NCI-H510A treated with DMSO at 0.1 percent for 48 hours (cell line): ENCODE measurements at places on chromosomes 2 and 18.

GRCh38 chr2:239790313-239790712 lies 234.8 kb downstream of the NDUFA10 start:
- DNase-seq, result no peak

DNA sequence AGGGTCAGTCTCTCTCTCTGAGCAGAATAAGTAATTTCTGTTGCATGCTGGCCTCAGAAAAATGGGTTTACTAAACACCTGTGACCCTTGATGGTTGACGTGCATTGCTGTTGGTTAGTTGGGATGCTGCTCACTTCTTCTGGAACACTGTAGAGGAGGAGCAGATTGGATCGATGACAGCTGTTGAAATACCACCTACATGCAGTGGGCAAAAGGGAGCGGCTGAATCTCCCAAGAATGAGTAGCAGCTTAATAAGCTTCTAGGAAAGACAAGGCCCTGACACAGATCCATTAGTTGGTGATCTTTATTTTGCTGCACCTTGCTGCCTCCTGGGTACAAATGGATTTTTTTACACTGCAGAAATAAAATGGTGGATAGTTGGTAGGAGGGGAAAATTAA lies 43.2 kb downstream of the KDM3A start:
- no peak for DNase-seq

GRCh38 chr2:42840760-42841159 lies 48.4 kb upstream of the HAAO start:
- no peak for DNase-seq

GRCh38 chr2:128686881-128687555 lies 368.4 kb upstream of the HS6ST1 start:
- no peak for DNase-seq

- DNase-seq, result no peak
Observed at GRCh38 chr2:114222344-114222743, 220.1 kb upstream of the DPP10 start.

DNA sequence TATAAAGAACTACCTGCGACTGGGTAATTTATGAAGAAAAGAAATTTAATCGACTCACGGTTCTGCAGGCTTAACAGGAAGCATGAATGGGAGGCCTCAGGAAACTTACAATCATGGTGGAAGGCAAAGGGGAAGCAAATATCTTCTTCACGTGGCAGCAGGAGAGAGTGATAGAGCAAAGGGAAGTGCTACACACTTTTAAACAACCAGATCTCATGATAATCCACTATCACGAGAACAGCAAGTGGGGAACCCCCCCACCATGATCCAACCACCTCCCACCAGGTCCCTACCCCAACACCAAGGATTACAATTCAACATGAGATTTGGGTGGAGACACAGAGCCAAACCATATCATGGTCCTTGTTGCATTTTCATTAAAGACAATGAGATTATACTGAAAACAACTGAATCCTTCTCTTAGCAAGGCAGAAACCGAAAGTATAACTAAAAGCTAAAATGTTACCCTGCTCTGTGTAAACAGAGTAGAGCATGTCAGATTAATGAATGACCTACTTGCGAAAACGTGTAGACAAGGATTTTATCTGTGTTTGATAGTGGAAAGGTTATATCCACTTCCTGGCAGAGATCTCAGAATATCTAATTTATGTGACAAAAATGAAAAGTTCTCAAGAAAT lies 60.1 kb upstream of the RBBP8 start:
- DNase-seq, result no peak

DNA sequence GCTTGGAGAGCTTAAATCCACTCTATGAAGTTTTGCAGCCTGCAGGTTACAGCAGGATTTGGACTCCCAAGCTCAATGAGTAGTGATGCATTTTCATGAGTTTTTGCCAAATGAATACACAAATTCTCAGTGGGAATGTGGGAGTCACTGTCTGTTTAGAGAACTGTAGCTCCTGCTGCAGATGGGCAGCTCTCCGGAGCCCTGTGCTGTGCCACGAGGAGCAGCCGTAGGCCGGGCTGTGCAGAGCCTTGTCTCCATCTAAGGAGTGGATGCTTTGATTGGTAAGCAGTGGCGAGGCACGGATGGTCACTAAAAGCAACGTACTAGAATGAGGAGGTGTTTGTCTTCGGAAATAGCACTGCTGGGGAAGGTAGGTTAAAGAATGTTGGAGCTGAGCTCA lies 96.0 kb upstream of the NFATC1 start:
- DNase-seq, result no peak

- no peak for DNase-seq
Observed at GRCh38 chr2:96564026-96564425, 27.5 kb downstream of the ARID5A start.

DNA sequence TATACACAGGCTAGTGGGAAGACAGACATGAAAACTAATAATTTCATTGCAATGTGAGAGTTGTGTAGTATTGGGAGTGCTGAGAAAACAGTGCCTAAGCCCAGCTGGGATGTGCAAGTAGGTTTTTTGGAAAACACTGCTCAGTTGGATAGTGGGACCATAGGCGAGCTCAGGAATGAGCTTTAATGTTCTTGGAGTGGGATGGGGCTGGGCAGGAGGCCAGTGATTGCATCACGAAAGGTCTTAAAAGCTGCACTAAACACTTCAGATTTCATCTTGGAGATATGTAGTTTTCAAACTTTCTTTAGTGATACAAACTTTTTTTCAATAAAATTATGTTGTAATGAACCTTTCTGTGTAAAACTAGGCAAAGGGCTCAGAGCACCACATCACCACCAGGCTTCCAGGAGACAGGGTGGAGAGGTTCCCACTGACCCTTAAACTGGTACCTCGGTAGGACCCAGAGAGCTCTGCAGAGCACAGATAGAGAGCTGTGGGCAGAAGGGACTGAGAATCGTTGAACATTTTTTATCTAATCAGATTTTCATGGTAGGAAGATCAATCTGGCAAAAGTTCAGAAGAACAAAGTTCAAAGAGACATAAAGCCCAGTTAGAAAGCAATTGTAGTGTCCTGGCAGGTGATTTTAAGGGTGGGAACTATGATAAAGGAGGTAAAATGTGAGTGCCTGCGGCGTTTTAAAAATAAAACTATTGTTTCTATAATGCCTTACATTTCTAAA lies 176.2 kb downstream of the TRABD2A start:
- DNase-seq, result no peak

- peak; percentile 70 for DNase-seq
Observed at GRCh38 chr2:216371721-216372702, at the start of gene MARCHF4. Gene MARCHF4 (minus strand): TSS chr2:216372483. CDS start chr2:216370260, 2,223 bp downstream.

DNA sequence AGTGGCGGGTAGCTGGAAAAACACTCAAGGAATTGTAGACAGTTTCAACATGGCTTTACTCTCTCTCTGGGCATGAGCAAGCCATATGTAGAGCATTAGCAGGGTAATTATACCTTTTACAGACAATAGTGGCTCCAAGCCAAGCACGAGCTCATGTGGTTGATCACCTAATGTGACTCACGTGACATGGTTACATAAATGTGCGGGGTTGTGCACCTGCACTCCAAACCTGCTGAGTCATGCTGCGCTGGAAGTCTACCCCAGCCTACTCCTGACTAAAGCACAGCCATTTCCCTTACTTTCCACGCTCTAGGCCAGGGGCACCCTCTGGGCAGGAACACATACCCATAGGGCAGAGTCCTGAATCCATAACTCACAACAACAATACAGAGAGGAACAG lies 232.8 kb downstream of the MBD5 start:
- no peak for DNase-seq

GRCh38 chr2:233456934-233457333 lies 102.6 kb downstream of the DGKD start:
- DNase-seq, result no peak

DNA sequence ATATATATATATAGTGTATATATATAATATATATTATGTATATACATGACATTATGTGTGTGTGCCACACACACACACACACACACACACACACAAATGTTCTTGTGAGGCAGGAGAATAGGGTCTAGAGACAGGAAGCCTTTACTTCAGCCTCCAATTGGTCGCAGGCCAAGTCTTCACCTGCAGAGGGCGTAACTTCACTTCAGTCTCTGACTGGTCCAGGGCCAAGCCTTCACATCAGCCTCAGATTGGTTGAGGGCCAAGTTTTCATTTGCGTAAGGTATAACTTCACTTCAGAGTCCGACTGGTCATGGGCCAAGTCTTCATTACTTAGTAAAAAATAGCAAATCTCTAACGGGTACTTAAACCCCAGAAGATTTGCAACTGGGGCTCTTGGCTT lies 13.2 kb upstream of the SS18 start:
- no peak for DNase-seq

DNA sequence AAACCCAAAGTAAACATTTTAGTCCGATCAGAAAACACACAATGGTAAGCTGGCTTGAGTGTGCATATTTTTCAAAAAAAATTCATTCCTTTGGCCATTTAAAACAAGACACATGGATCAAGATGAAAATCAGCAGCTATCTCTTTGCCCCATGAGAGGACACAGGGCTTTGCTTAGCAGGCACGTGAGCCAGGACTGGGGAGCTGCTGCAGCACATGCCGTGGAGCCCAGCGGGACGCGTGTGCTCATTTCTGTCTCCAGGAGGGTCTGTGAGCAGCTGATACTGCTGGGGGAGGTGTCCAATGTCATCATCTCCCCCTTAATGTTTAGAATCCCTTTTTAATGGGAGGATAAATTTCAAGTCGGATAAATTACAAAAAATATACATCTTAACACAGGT lies 49.8 kb upstream of the CNGA3 start:
- no peak for DNase-seq

- DNase-seq, result no peak
Observed at GRCh38 chr2:62489162-62489561, 16.8 kb downstream of the TMEM17 start.

DNA sequence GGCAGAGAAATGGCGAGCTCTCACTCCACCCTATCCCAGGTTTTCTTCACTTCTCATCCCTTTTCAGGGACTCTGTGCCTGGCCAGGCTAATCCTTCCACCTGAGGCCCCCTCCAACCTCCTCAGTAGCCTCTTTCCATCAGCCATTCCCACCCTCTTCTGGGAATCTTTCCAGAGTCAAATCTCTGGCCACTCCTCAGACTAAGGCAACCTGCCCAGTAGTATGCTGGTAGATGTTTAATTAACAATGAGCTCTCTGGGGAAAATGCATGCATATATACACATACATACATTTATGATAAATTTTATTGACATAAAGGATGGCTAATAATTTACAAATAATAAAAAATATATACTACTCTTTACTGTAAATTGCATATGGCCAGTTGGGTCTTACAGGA lies 11.4 kb upstream of the ASPRV1 start:
- no peak for DNase-seq

- no peak for DNase-seq
Observed at GRCh38 chr2:241309684-241310117, 5.8 kb downstream of the HDLBP start.

- no peak for DNase-seq
Observed at GRCh38 chr18:8428951-8429350, 180.3 kb upstream of the RAB12 start.

- DNase-seq, result no peak
Observed at GRCh38 chr2:43714164-43714563, 37.9 kb upstream of the C1GALT1C1L start.

DNA sequence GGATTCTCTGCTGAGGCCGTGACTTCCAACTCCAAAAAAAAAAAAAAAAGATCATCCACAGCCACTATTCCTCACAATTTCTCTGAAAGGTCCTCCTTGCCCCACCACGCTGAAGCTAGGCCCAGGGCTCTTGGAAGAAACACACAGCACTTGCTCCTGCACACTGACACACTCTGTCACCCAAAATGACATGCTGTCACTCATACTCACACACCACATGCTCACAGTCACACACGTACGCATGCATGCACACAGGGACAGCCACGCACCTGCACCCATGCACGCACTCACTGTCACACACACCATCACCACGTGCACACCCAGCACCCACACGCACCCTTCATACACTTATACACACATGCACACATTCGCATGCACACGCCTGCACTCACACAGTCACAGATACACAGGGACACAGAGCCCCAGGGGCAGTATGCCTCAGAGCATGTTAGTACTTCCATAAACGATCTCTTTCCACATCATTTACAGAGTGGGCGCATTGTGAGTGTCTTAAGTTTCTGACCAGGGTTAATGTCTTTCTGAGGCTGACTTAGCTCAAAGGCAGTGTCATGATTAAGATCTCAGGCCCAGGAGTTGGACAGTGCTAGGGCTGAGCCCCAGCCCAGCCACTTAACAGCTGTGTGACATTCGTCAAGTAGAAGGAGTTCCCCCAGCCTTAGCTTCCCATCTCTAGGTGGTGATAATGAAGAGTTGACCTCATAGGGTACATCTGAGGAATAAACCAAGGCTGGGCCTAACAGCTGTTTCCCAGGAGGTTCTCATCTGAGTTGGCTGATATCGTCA lies 93.4 kb downstream of the GLI2 start:
- DNase-seq, result no peak

GRCh38 chr2:6370753-6371551 lies 494.8 kb downstream of the CMPK2 start:
- no peak for DNase-seq

- no peak for DNase-seq
Observed at GRCh38 chr2:47656715-47657600, 126.0 kb upstream of the MSH6 start.

- no peak for DNase-seq
Observed at GRCh38 chr18:23189099-23189498, 53.8 kb downstream of the CABLES1 start.

DNA sequence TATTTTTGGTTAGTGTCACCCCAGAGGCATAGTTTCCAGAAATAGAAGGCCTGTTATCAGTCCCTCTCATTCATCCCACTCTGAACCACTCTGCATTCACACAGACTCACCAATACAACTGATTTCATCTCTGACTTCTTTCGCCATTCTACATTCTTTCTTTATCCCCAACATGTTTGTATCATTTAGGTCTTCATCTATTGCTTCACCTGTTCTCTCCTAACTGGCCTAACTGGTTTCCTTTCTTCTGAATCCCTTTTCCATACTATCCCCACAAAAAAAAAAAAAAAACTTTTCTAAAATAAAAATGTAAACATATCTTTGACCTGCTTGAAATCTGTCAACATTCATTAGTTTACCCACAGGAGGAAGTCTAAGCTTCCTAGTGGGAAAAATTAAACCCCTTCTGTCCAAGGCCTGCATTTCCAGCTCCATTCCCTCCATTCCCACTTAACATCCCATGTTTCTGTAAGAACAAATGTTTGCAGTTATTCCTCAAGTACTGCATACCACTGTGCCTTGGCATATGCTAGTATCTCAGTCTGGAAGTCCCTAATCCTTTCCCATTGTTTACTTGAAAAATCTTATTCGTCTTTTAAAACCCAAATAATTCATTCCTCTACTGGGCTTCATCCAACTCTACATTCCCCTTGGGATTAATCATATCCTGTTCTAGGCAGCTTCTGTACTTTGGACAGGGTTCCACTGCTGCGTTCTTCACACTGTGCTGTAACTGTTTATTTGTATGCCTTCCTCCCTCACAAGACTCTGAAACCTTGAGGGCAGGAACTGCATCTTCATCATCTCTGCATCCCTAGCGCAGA lies 68.5 kb downstream of the FIGN start:
- DNase-seq, result no peak

DNA sequence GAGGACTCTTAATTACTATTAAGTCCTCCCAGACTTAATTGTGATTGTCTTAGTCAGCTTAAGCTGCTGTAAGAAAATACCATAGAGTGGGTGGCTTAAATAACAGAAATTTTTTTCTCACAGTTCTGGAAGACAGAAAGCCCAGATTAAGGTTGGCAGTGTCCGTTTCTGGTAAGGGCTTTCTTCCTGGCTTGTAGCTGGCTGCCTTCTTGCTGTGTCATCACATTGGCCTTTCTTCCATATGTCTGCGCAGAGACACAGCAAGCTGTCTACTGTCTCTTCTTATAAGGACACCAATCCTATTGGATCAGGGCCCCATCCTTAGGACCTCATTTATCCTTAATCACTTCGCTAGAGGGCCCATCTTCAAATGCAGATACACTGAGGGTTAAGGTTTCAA lies 38.5 kb downstream of the ASXL3 start:
- no peak for DNase-seq

GRCh38 chr2:236663287-236664101 lies 93.9 kb downstream of the ACKR3 start:
- no peak for DNase-seq
